ENCODE measurements at places on chromosomes 1 and 21. TPM values are rescaled to one million over a fixed set of nuclear protein-coding genes. Genes with fewer than 3 reads are reported as not detected.

TTC22 gene
- total RNA-seq, result not detected

OR6N1 gene
- not detected for total RNA-seq

NPR1 gene
- not detected for total RNA-seq

AVPR1B gene
- not detected for total RNA-seq

SH2D1B gene
- not detected for total RNA-seq

S100PBP gene
- 18.4 TPM for total RNA-seq

PLA2G2C gene
- total RNA-seq, result not detected

SYDE2 gene
- total RNA-seq, result 7.6 TPM

AIM2 gene
- total RNA-seq, result not detected

ADARB1 gene
- 15.9 TPM for total RNA-seq

OLFML2B gene
- total RNA-seq, result 216 TPM

NKAIN1 gene
- 0.05 TPM for total RNA-seq

RIMS3 gene
- total RNA-seq, result 31.0 TPM

OR2T29 gene
- total RNA-seq, result not detected

NBPF19 gene
- total RNA-seq, result 11.1 TPM

All from myocyte (in vitro differentiated cells).